Activated CD8-positive, alpha-beta T cell treated with anti-CD3 and anti-CD28 coated beads for 36 hours (primary cell): ENCODE measurements at places on chromosomes 1 and 21.
A peak's percentile ranks its signal among the peaks of the same experiment; 100 is the strongest.

GRCh38 chr1:240931031-240931430 is 319.1 kb upstream of the GREM2 start:
- no peaks in the 10 kb centered on the region for H3K4me1 ChIP-seq
- H3K4me3 ChIP-seq: no peak overlapping the region
- no peaks in the 10 kb centered on the region for H3K27me3 ChIP-seq
- H3K27ac ChIP-seq: no peak overlapping the region
- no peaks in the 10 kb centered on the region for H3K36me3 ChIP-seq

DNA sequence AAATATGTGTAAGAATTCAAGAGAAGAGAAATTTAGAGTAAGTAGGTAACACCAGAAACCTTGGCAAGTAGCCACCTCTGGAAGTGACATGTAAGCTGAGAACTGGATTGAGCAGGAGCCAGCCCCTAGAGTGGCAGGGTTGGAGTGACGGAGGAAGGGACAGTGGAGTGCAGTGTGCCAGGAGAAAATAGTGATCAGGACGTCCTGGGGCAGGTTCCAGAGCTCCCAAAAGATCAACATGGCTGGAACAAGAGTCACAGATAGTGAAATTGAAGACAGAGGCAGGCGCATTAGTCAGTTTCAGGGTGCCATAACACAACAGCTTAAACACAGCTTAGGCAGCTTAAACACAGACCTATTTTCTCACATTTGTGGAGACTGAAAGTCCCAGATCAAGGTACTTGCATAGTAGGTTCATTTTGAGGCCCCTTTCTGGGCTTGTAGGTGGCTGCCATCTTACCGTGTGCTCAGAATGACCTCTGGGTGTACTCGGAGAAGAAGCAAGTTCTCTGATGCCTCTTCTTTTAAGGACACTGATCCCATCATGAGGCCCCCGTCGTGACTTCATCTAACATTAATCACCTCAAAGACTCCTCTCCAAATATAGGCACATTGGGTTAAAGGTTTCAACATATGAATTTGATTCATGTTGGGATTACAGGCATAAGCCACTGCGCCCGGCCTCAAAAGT is 37.2 kb downstream of the GNPAT start:
- H3K27ac ChIP-seq: no peak overlapping the region
- no peaks in the 10 kb centered on the region for H3K27me3 ChIP-seq
- H3K36me3 ChIP-seq: peaks cover 32% of the 10 kb centered on the region
- H3K4me1 ChIP-seq: peaks cover 12% of the 10 kb centered on the region

- DNase-seq: no peak
- H3K27me3 ChIP-seq: peaks cover 2% of the 10 kb centered on the region
- no peaks in the 10 kb centered on the region for H3K36me3 ChIP-seq
- no peak overlapping the region for H3K4me3 ChIP-seq
- H3K27ac ChIP-seq: no peak overlapping the region
Measured at GRCh38 chr1:119783354-119784185, 14.9 kb upstream of the HMGCS2 start.

GRCh38 chr1:83839566-83840173 is 159.3 kb downstream of the TTLL7 start:
- H3K36me3 ChIP-seq: peaks cover 3% of the 10 kb centered on the region
- peaks cover 2% of the 10 kb centered on the region for H3K4me1 ChIP-seq
- no peak overlapping the region for H3K4me3 ChIP-seq
- no peaks in the 10 kb centered on the region for H3K27me3 ChIP-seq

GRCh38 chr1:66585002-66585401 is 51.0 kb downstream of the SGIP1 start:
- H3K27ac ChIP-seq: no peak overlapping the region
- no peaks in the 10 kb centered on the region for H3K36me3 ChIP-seq
- no peak for DNase-seq
- no peaks in the 10 kb centered on the region for H3K4me1 ChIP-seq

DNA sequence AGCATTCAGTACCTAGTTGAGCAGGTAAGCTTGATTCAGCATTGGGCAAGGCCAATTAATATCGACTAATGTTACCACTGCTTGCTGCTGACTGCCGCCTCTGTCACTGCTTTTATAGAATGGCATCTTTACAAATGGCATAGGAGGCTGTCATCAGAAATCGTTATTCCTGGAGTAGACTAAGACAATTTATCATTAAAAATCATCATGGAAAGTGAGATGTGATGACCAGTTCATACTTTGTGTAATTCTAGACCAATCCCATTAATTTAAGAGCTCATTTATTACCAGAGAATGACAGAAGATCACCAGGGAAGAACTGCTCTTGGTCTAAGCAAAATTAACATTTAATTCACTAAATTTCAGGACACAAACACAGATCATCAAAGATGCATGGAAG is 254.0 kb downstream of the SPATA17 start:
- DNase-seq: no peak
- H3K4me1 ChIP-seq: no peaks in the 10 kb centered on the region
- no peak overlapping the region for H3K4me3 ChIP-seq
- no peaks in the 10 kb centered on the region for H3K27me3 ChIP-seq
- H3K27ac ChIP-seq: no peak overlapping the region

DNA sequence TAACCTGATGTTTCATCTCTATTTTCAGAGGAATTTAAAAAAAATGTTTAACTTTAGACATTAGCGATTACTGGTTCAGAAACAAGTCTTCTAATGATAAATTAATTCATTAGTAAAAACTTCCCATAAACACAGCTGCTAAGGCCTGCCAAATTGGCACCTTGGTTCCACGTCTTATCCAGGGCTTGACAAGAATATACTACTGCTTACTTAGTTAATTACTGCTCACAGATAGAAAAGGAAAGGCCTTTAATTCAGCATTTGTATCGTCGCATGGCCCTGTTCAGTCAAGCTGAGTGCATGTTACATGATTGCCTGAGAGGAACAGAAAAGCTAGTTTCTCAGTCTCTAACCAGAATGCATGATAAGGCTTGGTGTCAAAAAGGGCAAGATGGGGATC is 84.6 kb downstream of the ADGRL2 start:
- no peaks in the 10 kb centered on the region for H3K4me1 ChIP-seq
- no peak for DNase-seq
- H3K27ac ChIP-seq: no peak overlapping the region
- H3K36me3 ChIP-seq: no peaks in the 10 kb centered on the region

GRCh38 chr1:204323887-204324286 is 35.8 kb downstream of the PLEKHA6 start:
- H3K27me3 ChIP-seq: peaks cover 2% of the 10 kb centered on the region
- no peaks in the 10 kb centered on the region for H3K36me3 ChIP-seq
- DNase-seq: peak; percentile 86
- no peak overlapping the region for H3K4me3 ChIP-seq
- H3K4me1 ChIP-seq: peaks cover 24% of the 10 kb centered on the region
- H3K27ac ChIP-seq: peak overlapping the region; percentile 70

DNA sequence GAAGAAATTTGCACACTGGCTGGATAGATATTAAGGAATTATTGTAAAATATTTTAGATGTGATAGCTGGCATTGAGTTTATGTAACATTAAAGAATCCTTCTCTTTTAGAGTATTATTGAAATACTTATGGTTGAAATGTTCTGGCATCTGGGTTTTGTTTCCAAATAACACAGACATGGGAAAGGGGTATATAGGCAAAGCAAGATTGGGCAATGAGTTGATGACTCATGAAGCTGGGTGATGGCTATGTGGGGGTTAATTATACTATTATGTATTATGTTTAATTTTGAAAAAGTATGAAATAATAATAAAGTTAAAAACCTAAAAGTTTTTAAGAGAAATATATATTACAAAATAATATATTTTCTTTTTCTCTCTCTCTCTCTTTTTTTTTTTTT is 12.5 kb upstream of the PTPN14 start:
- no peaks in the 10 kb centered on the region for H3K36me3 ChIP-seq
- H3K4me1 ChIP-seq: no peaks in the 10 kb centered on the region
- peaks cover 16% of the 10 kb centered on the region for H3K27me3 ChIP-seq
- H3K4me3 ChIP-seq: no peak overlapping the region
- H3K27ac ChIP-seq: no peak overlapping the region
- DNase-seq: no peak

DNA sequence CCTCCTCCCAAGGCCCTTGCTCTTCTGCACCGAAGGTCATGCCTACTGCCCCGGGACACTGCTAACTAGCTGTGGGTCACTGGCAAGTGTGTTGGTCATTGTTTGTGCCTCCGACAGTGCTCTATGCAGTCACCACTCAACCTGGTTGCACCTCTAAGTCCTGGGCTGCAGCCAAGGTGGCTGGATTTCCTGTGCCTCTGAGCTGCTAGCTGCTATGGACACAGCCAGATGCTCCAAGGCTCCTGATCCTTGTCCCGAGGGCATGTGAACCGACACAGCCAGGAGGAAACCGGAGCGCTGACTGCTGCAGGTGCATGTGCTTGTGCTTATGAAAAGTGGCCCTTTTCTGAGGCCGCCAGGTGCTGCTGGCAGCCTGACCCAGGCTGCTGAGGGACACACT is 14.7 kb upstream of the SPOCD1 start:
- no peak for DNase-seq

GRCh38 chr1:24275510-24275909 is 43.6 kb upstream of the GRHL3 start:
- H3K36me3 ChIP-seq: no peaks in the 10 kb centered on the region
- no peak overlapping the region for H3K4me3 ChIP-seq
- H3K27ac ChIP-seq: no peak overlapping the region
- peaks cover 42% of the 10 kb centered on the region for H3K27me3 ChIP-seq

DNA sequence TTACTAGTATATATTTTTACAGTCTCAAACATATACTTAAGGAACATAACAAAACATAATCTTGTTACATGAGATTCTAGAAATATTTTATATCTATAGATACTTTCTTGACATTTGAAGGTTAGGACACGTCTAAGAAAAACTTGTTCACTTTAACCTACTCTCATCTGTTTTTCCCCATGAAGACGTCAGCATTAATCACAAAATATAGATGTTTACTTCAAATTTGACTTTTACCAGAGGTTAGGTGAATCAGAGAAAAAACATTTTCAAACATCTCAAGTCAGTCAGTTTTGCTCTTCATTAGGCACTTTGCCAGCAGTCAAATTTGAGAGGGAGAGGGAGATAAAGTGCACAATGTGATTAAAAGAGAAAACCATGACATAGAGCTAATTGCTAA is 47.7 kb downstream of the BRINP3 start:
- no peak overlapping the region for H3K4me3 ChIP-seq
- no peaks in the 10 kb centered on the region for H3K4me1 ChIP-seq
- no peak for DNase-seq
- no peak overlapping the region for H3K27ac ChIP-seq

DNA sequence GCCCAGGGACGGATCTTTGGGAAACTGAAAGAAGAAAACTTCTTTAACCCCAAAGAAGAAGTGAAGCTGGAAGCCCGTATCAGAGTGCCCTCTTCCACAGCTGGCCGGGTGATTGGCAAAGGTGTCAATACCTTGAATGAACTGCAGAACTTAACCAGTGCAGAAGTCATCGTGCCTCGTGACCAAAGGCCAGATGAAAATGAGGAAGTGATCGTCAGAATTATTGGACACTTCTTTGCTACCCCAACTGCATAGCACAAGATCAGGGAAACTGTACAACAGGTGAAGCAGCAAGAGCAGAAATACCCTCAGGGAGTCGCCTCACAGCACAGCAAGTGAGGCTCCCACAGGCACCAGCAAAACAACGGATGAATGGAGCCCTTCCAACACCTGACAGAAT is 114.0 kb downstream of the NBPF12 start:
- H3K36me3 ChIP-seq: no peaks in the 10 kb centered on the region
- peaks cover 2% of the 10 kb centered on the region for H3K27me3 ChIP-seq
- no peak overlapping the region for H3K27ac ChIP-seq
- peaks cover 11% of the 10 kb centered on the region for H3K4me1 ChIP-seq
- H3K4me3 ChIP-seq: no peak overlapping the region

GRCh38 chr1:119347858-119348257 is 20.7 kb upstream of the HAO2 start:
- no peaks in the 10 kb centered on the region for H3K36me3 ChIP-seq
- DNase-seq: peak; percentile 63
- H3K27ac ChIP-seq: peak overlapping the region; percentile 44
- H3K4me3 ChIP-seq: no peak overlapping the region
- peaks cover 11% of the 10 kb centered on the region for H3K27me3 ChIP-seq
- peaks cover 7% of the 10 kb centered on the region for H3K4me1 ChIP-seq

DNA sequence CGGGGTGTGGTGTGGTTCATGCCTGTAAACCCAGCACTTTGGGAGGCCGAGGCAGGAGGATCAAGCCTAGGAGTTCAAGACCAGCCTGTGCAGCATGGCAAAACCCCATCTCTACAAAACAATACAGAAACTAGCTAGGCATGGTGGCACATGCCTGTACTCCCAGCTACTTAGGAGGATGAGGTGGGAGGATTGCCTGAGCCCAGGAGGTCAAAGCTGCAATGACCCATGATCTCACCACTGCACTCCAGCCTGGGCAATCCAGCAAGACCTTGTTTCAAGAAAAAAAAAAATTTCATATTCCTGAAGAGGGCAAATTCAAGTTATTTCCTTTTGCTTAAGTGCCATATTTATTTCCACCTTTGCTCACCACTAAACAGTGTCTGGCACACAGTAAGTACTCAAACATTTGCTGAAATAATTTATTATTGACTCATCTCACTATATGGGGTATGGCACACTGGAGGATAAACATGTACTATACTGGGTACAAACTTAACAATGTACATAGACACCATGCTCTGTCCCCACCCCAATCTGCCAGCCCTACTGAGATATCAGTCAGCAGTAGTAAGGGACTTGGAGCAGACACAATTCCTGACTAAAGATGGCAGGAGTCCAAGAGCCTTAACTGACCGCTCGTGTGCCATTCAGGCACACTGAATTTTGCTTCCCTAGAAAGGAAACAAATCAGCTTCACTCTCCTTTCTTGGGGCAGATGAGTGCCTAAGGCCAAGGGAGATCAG is 15.5 kb downstream of the MEAF6 start:
- peaks cover 18% of the 10 kb centered on the region for H3K36me3 ChIP-seq
- DNase-seq: no peak
- H3K4me3 ChIP-seq: no peak overlapping the region

GRCh38 chr1:11938722-11939526 is 4.4 kb downstream of the PLOD1 start:
- H3K36me3 ChIP-seq: no peaks in the 10 kb centered on the region
- H3K4me3 ChIP-seq: no peak overlapping the region
- no peaks in the 10 kb centered on the region for H3K27me3 ChIP-seq

DNA sequence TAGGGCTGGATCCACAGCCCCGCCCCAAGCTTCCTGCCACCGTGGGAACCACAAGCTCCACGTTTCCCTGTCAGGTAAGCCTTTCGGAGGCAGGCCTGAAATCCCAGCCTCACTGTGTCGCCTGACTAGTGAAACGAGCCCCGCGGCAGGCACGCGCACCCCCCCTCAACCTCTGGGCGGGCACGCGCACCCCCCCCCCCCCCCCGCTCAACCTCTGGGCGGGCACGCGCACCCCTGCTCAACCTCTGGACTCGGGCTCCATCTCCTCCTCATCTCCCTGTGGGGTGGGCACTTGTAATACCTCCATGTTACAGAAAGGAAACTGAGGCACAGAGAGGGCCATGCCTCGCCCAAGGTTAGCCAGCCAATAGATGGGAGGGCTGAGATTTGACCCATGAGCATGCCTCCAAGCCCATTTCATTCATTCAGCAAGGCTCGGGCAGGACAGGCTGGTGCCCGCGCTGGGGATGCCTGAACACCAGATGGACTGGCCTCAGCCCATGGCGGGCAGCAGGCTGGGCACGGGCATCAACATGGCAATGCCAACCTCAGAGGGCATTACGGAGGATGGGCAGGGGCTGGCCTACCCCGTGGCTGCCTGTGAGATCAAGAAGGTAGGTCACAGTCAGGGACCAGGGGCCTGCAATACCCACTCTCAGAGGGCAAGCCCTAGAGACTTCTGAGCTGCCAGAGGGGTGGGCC is 4.7 kb downstream of the CFAP410 start:
- H3K36me3 ChIP-seq: peaks cover 3% of the 10 kb centered on the region
- H3K27me3 ChIP-seq: no peaks in the 10 kb centered on the region
- DNase-seq: no peak
- peaks cover 4% of the 10 kb centered on the region for H3K4me1 ChIP-seq

GRCh38 chr1:47839433-47839760 is 157.8 kb downstream of the TRABD2B start:
- no peak overlapping the region for H3K4me3 ChIP-seq
- peaks cover 9% of the 10 kb centered on the region for H3K27me3 ChIP-seq
- H3K36me3 ChIP-seq: no peaks in the 10 kb centered on the region
- DNase-seq: no peak
- no peak overlapping the region for H3K27ac ChIP-seq
